G401 (cell line): ENCODE measurements at places on chromosomes 1 and 21. TPM values are rescaled to one million over a fixed set of nuclear protein-coding genes. Genes with fewer than 3 reads are reported as not detected.

Gene AMY1C
- not detected in 2 replicates for total RNA-seq

Gene IL10
- not detected in 2 replicates for total RNA-seq

Gene PDPN
- not detected in 2 replicates for total RNA-seq

Gene ARHGAP30
- 0.10 TPM in 1 of 2 replicates, not detected in the other for total RNA-seq
